Stimulated activated CD4-positive, alpha-beta T cell treated with anti-CD3 and anti-CD28 coated beads, Interleukin-12 subunit alpha, Interleukin-12 subunit beta, amount 100 ng/mL, for 4 hours (primary cell): ENCODE measurements at places on chromosomes 1 and 21.

GRCh38 chr1:78122389-78122788, 76.6 kb downstream of the GIPC2 start:
- DNase-seq = no peak

GRCh38 chr1:229947968-229948367, 119.1 kb upstream of the GALNT2 start:
- DNase-seq = no peak

DNA sequence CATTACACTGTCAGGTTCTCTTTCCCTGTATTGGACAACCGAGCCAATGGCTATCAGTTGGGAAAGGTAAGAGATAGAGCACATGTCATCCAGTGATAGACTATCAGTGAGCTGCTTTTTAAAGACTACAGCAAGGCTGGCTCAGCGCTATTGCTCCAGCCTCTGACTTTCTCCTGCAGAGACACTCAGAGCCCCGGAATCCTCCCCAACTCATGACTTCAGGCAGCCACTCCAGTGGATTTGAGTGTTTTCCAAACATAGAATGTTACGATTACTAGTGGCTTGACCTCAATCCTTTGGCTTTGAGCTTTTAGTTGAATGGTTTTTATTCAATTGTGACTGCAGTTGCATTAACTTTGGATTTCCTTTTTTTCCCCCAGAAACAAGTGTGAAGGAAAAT, 331.9 kb downstream of the DISC1 start:
- DNase-seq = no peak

- no peak for DNase-seq
These were observed 132.5 kb downstream of the PRDM2 start for GRCh38 chr1:13832536-13832935.

DNA sequence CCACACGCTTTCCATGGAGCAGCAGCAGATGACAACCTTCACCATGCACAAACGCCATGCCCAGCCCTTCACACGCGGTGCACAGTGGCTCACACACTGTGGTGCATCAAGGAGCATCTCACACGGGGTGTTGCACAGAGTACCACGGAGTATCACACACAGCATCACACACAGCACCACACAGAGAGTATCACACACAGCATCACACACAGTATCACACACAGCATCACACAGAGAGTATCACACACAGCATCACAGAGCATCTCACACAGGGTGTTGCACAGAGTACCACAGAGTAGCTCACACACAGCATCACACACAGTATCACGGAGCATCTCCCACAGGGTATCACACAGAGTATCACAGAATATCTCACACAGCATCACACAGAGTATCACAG, 122.2 kb upstream of the RAB4A start:
- no peak for DNase-seq

DNA sequence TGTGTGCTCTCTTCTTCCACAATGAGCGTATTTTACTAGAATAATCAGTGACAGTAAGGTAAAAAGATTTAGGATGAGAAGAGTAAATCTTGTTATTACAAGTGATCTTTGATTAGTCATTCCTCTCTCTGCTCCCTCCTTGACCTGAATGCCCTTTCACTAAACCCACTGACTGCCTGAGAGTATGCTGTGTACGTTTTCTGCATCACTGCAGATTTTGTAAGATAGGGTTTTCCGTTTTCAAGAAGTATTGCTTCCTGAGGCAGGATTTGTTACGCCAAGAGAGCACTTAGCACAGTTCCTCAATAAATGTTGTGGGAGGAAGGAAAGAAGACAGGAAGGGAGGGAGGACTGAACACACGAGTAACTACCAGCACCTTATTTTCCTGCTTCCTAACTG, 7.7 kb upstream of the LAMB3 start:
- no peak for DNase-seq

GRCh38 chr1:210624722-210625121, 296.0 kb downstream of the HHAT start:
- DNase-seq = no peak
